Glomerular endothelial cell (primary cell): ENCODE measurements at places on chromosomes 2 and 18. TPM values are rescaled to one million over a fixed set of nuclear protein-coding genes. Genes with fewer than 3 reads are reported as not detected.

Gene GRHL1
- total RNA-seq: 0.82 TPM in 1 of 2 replicates, not detected in the other

Gene CD8B2
- total RNA-seq: not detected in 2 replicates

Gene NAT8
- not detected in 2 replicates for total RNA-seq

Gene ID2
- total RNA-seq: 6.0 and 32.5 TPM in 2 replicates

Gene RAB12
- 61.5 and 63.3 TPM in 2 replicates for total RNA-seq

Gene PSTPIP2
- total RNA-seq: 6.9 and 8.9 TPM in 2 replicates

Gene SNTG2
- total RNA-seq: 1.5 TPM in 1 of 2 replicates, not detected in the other

Gene PARD3B
- 7.7 and 10.3 TPM in 2 replicates for total RNA-seq

Gene IL36G
- total RNA-seq: not detected in 2 replicates

Gene ASB1
- 16.7 and 23.2 TPM in 2 replicates for total RNA-seq

Gene MROH2A
- total RNA-seq: not detected in 2 replicates

Gene SLC8A1
- total RNA-seq: 1.2 and 3.2 TPM in 2 replicates

Gene ITGA4
- 27.0 and 39.4 TPM in 2 replicates for total RNA-seq

Gene PDCL3
- total RNA-seq: 15.1 and 24.5 TPM in 2 replicates

Gene ASAP2
- 42.1 and 71.6 TPM in 2 replicates for total RNA-seq

Gene PLCD4
- total RNA-seq: 0.05 and 0.93 TPM in 2 replicates

Gene SLC5A7
- total RNA-seq: not detected in 2 replicates

Gene NEB
- total RNA-seq: 0.44 and 1.5 TPM in 2 replicates

Gene GKN2
- total RNA-seq: not detected in 2 replicates

Gene KANSL3
- 17.5 and 27.4 TPM in 2 replicates for total RNA-seq

Gene COL5A2
- 110 and 229 TPM in 2 replicates for total RNA-seq

Gene SPEG
- total RNA-seq: 1.6 and 1.7 TPM in 2 replicates

Gene IL18RAP
- total RNA-seq: not detected in 2 replicates

Gene CHAC2
- 3.8 and 5.2 TPM in 2 replicates for total RNA-seq

Gene MOCOS
- 1.3 and 1.8 TPM in 2 replicates for total RNA-seq

Gene ACMSD
- total RNA-seq: not detected in 2 replicates

Gene FBLN7
- total RNA-seq: 2.2 and 5.8 TPM in 2 replicates

Gene SEMA4F
- 8.1 and 11.3 TPM in 2 replicates for total RNA-seq

Gene AQP12A
- not detected in 2 replicates for total RNA-seq

Gene TDRD15
- total RNA-seq: not detected in 2 replicates

Gene AQP4
- not detected in 2 replicates for total RNA-seq

Gene AQP12B
- not detected in 2 replicates for total RNA-seq

Gene HAAO
- total RNA-seq: not detected in 2 replicates

Gene AFF3
- 4.6 and 5.8 TPM in 2 replicates for total RNA-seq

Gene IL1R1
- 14.6 and 41.1 TPM in 2 replicates for total RNA-seq

Gene SPC25
- total RNA-seq: 1.6 and 6.4 TPM in 2 replicates

Gene THUMPD2
- 4.3 and 6.0 TPM in 2 replicates for total RNA-seq

Gene GREB1L
- 1.4 and 1.5 TPM in 2 replicates for total RNA-seq
